ENCODE measurements at places on chromosomes 1 and 21.

GRCh38 chr1:165697491-165697880, 876 bp downstream of the ALDH9A1 start:
- DNase-seq: no peak

GRCh38 chr21:25790122-25790877, 55.5 kb downstream of the GABPA start:
- DNase-seq: no peak

GRCh38 chr1:31413405-31414001, 490 bp downstream of the SERINC2 start:
- no peak for DNase-seq

- DNase-seq: peak; percentile 41
Measured at GRCh38 chr21:44510508-44511218, 29.3 kb downstream of the KRTAP10-1 start.

DNA sequence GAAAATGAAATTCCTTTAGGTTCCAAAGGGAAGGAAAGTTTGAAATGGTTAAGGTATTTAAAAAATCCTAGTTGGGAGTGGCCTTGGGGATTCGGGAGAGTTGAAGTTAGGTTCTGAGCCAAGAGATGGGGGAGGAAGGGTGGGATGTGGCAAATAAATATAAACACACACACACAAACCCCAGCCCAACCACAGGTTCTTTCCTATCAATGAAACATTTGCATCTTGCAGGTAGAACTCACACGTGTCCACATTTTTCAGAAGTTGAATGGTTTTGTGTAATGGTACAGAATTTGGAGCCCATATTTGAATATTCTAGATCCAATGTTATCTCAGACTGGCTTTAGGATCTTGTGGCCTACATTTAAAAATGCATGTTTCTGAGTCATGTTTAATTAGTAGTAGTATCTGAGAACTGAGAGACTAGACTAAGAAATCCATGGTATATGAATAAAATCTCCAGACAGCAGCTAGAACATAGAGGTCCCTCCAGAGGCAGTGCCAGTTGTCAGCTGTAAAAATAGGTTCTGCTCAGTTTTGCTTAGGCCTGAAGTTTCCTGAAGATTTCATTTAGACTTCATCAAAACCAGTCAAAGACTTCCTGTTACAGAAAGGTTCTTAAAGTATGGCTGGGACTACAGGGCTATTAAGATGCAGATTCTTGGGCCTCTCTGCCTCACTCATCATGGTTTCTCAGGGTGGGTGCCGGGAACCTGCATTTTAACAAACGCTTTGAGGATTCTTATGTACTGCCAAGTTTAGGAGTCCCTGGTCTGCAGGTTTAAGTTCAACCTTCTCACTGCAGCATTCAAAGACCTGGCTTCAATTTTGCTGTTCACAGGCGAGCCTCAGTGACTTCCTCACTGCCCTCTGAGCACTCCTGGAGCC, 21.3 kb downstream of the RUNX1 start:
- no peak for DNase-seq

DNA sequence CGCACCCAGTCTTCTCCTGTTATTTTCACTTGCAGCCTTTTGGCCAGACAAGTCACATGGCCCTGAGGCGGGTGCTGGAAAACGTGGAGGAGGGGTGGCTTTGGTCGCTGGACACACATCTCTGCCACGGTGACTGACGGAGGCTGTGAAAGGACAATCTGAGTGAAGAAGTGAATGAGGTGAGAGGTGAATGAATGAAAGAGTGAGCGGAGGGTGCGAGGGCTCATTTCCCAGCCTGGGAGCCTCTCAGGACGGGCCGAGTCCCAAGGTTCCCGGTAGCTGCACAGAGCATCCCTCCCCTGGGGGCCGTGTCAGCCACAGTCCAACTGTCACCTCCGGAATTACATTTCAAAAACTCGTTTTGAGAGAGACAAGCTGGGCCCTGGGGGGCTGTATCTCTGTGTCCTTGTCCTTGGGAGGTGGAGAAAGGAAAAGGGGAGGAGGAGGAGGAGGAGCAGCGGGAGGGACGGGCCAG, 89.6 kb downstream of the UBIAD1 start:
- DNase-seq: no peak

DNA sequence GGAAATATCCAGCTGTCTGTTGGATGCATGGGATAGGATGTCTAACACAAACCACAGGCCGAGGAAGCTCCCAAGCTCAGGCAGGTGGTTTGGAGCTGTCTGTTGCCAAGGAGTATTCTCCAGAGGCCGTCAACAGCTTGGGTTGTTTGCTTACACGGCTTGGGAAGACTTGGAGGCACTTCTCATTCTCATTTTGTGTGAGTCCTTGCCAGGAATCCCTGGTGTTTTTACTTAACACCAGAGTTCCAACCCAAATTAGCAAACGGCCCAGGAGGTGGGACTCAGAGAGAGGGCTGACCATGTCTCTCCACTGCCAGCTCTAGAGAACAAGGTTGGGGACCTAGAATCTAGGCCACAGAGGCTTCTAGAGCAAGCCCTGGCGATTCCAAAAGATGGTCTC, 72.7 kb upstream of the FAM20B start:
- peak; percentile 88 for DNase-seq

DNA sequence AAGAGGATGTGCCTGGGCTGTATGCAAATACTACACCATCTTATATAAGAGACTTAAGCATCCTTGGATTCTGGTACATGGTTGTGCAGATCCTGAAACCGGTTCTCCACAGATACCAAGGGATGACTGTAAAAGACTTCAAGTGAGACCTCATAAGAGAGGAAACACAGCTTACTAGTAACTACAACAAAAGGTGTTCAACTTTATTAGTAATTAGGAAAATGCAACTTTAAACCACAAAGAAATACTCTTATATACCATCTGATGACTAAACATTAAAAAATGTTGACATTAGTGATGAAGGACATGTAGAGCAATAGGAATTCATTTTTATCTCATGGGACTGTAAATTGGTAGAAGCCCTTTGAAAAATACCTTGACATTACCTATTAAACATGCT, 102.7 kb downstream of the RASAL2 start:
- no peak for DNase-seq

- DNase-seq: no peak
Measured at GRCh38 chr1:97247196-97247595, 525.6 kb downstream of the PTBP2 start.

GRCh38 chr1:21687081-21687529, 17.9 kb upstream of the RAP1GAP start:
- no peak for DNase-seq

GRCh38 chr1:235500971-235501540, 3.2 kb downstream of the B3GALNT2 start:
- no peak for DNase-seq

GRCh38 chr1:158520955-158521665, 33.1 kb downstream of the OR6Y1 start:
- no peak for DNase-seq

DNA sequence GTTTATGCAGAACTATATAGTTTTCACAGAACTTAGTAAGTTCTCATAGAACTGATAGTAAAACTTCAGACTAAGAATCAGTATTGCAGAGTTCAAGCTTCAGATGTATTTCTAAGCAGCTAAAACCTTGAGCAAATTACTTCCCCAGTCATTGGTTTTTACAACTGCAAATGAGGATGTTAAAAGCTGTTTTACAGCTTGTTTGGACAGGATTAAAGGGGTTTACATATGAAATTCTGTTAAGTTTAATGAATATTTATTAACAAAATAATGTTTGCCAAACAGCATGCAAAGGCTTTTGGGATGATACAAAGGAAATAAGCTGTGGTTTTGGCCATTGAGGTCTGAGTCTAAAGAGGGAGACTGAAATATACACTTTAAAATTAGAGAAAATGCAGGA, 39.1 kb downstream of the CRB1 start:
- no peak for DNase-seq

- no peak for DNase-seq
Measured at GRCh38 chr1:198915327-198916231, 276.7 kb downstream of the PTPRC start.

DNA sequence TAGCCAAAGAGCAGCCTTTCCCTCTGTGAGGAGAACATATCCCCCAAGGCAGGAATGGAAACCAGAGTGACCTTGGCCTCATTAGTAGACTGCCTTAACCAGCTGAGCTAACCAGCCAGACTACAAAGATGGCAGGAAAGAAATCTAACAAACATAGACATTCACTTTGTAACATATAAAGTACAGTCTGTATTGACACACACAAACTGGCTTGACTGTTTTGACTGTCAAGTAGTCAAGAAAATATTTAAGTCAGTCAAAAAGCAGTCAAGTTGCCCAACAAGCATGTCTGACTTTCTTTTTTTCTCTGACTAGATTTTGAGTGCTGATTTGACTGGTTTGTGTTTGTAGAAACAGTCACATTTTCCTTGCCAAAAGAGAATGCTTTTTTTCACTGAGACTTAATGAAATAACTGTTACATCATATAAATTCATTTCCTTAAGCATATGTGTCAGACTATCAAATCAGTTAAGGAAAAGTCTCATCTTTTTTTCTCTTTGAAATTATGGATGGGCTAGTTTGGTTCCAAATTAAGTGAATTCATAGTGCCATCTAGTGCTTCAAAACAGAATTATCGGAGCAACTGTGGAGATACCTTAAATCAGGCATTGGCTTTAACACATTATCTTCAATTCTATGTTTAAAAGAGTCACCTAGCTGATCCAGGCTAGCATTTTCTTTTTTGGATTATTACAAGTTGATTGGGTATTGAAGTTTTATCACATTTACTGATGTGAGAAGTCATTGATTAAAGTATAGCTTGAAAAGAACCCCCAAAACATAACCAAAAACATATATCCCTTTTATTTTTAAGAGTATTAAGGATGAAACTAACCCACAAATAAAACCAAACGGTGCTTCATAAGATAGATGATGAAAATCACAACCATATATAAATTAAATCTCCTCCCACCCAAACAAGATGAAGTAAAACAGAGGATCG, 75.0 kb downstream of the ATP6V1G3 start:
- no peak for DNase-seq

GRCh38 chr1:22207511-22208267, 64.8 kb upstream of the WNT4 start:
- DNase-seq: no peak

GRCh38 chr1:203590603-203591002, 36.0 kb upstream of the ATP2B4 start:
- DNase-seq: no peak

DNA sequence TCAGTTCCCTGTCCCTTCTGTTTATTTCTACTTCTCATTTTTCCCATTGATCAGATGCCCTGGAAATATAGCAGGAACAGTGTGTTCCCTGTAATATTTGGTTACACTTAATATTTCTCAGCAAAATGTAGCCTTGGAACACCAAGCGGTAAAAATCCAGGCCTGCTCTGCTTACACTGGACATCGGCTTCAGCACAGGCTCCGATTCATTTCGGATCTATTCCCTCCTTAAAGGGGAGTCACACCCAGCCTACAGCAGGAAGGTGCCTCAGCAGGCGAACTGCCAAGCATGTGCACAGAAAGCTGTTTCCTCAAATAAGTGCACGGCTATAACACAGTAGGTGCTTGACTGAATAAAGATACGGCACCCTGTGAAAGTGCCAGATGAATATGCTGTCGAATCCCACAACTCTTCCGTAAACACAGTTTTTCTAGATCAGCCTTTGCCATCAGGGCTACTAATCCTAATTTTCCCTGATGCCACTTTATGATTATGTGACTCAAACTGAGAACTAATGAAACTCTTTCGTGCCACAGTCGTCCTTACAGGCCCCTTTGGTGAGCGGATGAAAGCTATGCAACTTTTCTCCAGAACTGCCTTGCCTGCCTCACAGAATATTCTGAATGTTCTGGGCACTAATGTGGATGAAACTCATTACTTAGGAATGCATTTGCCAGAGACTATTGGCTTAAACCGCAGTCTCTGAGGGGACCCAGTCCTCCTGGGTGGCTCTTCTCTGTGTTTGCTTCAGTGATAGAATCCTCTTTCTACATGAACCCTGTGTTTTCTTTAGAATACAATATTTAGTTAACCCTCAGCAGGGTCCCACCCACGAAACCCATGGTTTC, 275.5 kb upstream of the RUNX1 start:
- no peak for DNase-seq

DNA sequence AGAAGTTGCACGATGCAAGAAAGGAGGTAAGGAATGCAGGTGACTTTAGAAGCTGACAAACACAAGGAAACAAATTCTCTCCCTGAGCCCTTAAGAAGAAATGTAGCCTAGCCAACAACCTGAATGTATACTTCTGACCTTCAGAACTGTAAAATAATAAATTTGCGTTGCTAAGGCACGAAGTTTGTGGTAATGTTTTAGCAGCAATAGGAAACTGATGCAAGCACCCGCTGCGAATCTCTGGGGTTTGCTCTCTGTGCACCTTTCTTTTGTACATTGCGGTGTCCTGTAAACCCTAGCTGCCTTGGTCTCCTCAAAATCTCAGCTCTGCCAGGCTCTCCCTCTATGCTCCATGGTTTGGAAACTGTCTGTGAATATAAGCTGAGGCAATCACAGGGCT, 15.1 kb downstream of the CD53 start:
- DNase-seq: no peak

DNA sequence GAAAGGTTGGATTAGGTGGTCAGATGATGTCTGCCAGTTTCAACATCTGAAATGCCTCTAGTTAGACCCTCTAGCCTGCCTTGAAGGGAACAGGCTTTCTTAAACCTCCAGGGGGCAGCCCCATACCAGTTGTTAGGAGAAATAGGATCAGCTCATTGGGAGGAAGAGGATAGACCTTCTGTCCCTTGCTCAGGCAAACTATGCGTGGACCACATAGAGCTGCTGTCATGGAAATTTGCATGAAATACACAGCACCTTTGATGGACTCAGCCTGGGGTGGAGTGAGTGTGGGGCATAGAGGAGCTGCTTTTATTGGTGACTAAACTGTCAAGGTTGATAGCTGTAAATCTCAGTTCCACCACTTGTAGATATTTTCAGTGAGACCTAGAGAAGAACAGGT, 38.4 kb upstream of the SPAG17 start:
- DNase-seq: no peak

GRCh38 chr1:151165738-151166504, at the start of the genes LYSMD1 and SCNM1:
TSS of gene LYSMD1 (minus strand) at chr1:151165902. CDS start at chr1:151165258, 644 bp downstream.
TSS of gene SCNM1 (plus strand) at chr1:151166144. CDS start at chr1:151166153, 9 bp downstream.
- DNase-seq: peak; percentile 99

DNA sequence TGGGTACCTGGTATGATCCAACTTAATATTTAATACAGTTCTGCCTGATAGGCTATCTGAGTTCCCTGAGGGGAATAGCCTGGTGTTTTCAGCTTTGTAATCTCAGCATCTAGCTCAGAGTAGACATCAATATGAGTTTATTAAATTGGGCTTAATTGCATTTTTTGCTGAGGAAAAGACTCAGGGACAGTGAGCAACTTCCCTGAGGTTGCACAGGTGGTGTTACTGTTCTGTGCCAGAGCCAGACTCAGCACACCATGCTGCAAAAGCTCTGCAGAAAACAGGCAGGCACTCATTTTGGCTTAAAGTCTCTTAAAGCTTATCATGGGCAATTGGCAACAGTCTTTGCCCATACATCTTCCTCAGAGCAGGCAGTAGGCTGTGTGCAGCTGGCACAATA, 90.5 kb upstream of the JUN start:
- DNase-seq: no peak

DNA sequence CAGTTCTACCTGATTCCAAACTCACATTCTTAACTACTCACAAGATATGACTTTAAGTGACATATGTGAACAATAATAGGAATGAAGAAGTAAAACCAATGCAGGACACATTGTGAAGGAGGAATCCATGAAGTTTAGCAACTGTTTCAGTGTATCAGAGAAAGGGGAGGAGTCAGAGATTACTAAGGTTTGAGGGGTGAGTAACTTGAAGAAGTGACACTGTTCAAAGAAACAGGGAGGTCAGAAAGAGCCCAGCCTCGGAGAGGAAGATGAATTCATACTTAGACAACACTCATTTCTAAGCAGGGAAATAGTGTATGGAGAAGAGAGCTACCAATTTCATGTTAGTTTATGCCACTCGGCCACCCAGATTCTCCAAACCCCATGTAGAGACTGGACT, 28.2 kb upstream of the RPF1 start:
- DNase-seq: no peak

- DNase-seq: no peak
Measured at GRCh38 chr1:163055005-163055404, 14.2 kb upstream of the RGS4 start.
